Smooth muscle cell of the pulmonary artery (primary cell): ENCODE measurements at places on chromosomes 3 and 15. TPM values are rescaled to one million over a fixed set of nuclear protein-coding genes. Genes with fewer than 3 reads are reported as not detected.

The ARHGEF26 gene
- total RNA-seq: 1.4 and 1.5 TPM in 2 replicates

The LZTFL1 gene
- total RNA-seq: 13.3 and 14.9 TPM in 2 replicates

The AMT gene
- 0.52 and 1.5 TPM in 2 replicates for total RNA-seq

The UROC1 gene
- not detected in 2 replicates for total RNA-seq

The ZNF654 gene
- total RNA-seq: 20.1 and 38.5 TPM in 2 replicates

The FEM1B gene
- 52.8 and 57.0 TPM in 2 replicates for total RNA-seq

The CYP8B1 gene
- total RNA-seq: not detected in 2 replicates

The SOX14 gene
- not detected in 2 replicates for total RNA-seq

The RYR3 gene
- total RNA-seq: 0.07 TPM in 1 of 2 replicates, not detected in the other

The CAMP gene
- not detected in 2 replicates for total RNA-seq

The SERPINI1 gene
- total RNA-seq: 4.3 and 7.6 TPM in 2 replicates

The ADIPOQ gene
- total RNA-seq: not detected in 2 replicates

The APOD gene
- 0.23 and 0.52 TPM in 2 replicates for total RNA-seq

The CPOX gene
- total RNA-seq: 39.6 and 43.1 TPM in 2 replicates

The DYNC1LI1 gene
- 29.3 and 33.0 TPM in 2 replicates for total RNA-seq
